ENCODE measurements at places on chromosomes 6 and 20.

DNA sequence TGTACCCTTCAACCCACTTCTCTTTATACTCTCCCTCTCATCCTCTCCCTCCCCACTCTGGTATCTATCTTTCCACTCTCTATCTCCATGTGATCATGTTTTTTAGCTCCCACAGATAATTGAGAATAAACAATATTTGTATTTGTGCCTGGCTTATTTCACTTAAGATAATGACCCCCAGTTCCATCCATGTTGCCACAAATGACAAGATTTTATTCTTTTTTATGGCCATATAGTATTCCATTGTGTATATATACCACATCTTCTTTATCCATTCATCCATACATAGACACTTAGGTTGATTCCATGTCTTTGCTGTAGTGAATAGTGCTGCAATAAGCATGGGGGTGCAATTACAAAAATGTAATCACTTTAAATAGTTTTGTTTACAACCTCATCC lies 62.3 kb downstream of the LY86 start:
- DNase-seq, result no peak

DNA sequence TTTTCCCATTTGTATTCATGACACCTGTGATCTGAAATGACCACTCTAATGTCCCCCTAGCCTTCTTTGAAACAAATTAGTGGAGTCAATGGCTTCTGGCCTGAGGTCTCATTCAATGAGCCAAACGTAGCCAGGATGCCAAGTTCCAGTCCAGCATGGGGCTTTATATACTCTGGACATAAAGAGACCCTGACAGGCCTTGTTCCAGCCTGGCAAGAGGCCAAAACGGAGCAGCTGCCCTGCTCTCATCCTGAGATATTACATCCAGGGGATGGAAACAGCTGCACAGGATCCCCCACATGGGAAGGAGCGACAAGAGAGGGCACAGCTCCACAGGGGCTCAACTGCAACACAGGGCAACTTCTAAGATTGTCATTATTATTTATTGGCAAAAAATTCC lies 437.8 kb downstream of the CDH26 start:
- no peak for DNase-seq

GRCh38 chr6:6788394-6789032 lies 200.0 kb downstream of the LY86 start:
- no peak for DNase-seq

DNA sequence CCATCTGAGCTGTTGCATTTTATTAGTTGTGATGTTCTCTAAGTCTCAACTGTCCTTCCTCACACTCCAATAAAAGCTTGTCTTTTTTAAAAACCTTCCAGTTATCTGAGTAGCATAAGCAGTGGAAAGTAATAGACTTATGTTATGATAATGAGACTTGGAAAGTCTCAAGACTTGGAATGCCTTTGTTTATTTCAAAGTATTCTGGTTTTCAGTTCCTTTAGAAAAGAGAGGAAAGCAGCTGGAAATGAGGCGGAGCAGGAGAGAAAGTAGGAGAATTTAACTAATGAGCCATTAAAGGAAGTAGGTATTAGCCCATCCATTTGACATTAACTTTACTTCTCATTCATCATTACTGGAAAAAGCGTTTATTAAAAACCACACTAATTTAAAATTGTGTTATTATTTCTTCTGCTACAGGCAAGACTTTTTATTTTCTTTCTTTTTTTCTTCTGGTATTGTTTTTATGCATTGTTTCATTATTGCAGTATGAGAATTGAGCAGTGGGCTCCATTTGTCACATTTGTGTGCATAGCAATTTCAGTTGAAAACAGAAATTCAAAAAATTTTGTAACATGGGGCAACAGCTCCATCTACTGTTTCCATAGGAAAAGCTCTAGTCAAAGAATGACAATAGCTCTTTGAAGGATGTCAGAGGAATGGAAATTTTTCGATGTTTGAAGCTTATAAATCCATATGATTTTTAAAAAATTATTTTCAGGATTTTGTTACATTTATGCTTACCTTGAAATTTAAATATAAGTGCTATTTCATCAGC lies 194.8 kb downstream of the COL9A1 start:
- DNase-seq, result no peak

DNA sequence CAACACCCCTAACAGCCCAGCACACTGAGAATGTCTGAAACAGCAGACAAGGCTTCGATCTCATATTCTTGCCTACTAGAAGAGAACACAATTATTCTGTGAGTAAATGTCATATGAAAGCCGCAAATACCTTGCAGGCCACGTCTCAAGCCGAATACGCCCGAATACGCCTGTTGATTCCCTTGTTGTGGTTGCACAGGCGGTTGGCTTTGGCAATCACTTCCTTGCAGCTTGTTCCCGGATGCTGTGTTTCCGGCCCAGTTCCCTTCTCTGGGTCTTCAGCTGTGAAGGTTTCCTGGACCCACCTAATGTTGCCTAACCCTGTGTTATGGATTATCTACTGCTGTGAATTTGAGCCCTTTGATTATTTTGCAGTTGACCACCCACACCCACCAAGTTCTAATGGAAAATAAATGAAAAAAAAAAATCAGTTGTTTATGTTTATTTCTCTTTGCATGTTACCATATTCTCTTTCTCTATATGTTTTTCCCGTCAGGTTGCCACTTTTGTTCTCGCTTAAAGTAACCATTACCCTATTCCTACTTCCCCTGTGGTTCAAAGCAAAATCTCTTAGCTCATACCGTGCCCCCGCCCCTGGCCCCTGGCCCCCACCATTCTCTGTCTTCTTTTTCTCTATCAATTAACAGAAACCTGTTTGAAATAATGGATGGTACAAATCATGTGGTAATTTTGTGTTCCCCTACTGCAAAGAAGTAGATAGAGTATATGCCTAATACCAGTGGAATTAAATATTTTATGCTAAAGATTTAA lies 172.4 kb downstream of the ADGB start:
- no peak for DNase-seq

GRCh38 chr20:42553374-42553773 lies 636.3 kb downstream of the PTPRT start:
- no peak for DNase-seq

GRCh38 chr20:62666736-62667529 lies 24.6 kb downstream of the SLCO4A1 start:
- no peak for DNase-seq

- no peak for DNase-seq
Measured at GRCh38 chr20:24948939-24949679, at the start of gene CST7. Gene CST7, plus strand, starts transcription at chr20:24949269. Its CDS starts 237 bp downstream, at chr20:24949506.

DNA sequence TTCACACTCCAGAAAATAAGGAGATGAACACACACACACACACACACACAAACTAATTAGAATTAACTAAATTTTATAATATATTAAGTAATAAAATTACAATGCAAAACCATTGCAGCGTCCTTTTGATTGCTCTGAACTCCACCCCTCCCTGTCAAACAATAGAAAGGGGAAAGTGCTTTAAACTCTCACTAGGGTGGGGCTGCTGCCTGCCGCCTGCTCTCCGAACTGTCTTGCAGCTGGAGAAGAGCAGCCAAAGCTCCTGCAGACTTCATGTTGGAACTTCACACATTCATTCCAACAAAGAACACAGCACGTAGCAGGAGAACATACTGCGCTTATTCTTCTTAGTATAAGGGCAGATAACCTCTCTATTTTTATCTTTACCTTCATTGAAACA lies 83.2 kb downstream of the GCLC start:
- DNase-seq, result peak; percentile 25

GRCh38 chr6:43764772-43765171 lies 5.2 kb upstream of the VEGFA start:
- DNase-seq, result no peak

GRCh38 chr6:139425780-139426179 lies 51.3 kb upstream of the CITED2 start:
- peak; percentile 33 for DNase-seq

Data from NCI-H510A treated with DMSO at 0.1 percent for 48 hours (cell line).